Activated naive CD4-positive, alpha-beta T cell (primary cell): ENCODE measurements at places on chromosomes 16 and 17.

DNA sequence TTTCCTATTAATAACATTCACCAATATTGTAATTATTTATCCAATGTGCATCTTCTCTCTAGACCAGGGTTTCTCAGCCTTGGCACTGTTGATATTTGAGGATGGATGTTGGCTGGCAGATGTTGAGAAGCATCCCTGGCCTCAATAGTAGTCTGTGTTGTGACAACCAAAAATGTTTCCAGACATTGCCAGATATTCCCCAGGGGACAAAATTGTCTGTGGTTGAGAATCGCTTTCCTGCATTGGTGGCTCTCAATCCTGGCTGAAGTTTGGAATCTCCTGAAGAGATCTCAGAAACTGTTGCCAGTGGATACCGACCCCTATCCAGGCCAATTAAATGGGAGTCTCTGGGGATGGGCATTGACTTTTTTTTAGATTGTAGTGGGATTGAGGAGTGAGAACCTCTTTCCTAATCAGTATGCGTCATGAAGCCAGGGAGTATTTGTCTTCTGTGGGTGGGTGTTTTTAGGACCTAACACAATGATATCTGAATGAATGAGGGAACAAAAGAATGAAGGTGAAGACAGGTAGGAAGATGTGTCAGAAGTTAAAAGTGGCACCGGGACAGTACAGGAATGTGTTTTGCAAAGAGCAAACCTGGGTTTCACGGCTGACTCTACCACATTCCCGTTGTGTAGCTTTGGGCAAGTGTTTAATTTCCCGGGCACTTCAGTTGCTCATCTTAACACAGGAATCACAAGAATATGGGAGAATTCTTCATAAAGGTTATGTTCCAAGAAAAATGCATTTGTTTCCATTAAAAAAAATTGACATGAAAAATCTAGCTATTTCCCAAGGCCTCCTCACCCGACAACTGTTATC, 24.3 kb downstream of the HSD17B2 start:
- DNase-seq = no peak

DNA sequence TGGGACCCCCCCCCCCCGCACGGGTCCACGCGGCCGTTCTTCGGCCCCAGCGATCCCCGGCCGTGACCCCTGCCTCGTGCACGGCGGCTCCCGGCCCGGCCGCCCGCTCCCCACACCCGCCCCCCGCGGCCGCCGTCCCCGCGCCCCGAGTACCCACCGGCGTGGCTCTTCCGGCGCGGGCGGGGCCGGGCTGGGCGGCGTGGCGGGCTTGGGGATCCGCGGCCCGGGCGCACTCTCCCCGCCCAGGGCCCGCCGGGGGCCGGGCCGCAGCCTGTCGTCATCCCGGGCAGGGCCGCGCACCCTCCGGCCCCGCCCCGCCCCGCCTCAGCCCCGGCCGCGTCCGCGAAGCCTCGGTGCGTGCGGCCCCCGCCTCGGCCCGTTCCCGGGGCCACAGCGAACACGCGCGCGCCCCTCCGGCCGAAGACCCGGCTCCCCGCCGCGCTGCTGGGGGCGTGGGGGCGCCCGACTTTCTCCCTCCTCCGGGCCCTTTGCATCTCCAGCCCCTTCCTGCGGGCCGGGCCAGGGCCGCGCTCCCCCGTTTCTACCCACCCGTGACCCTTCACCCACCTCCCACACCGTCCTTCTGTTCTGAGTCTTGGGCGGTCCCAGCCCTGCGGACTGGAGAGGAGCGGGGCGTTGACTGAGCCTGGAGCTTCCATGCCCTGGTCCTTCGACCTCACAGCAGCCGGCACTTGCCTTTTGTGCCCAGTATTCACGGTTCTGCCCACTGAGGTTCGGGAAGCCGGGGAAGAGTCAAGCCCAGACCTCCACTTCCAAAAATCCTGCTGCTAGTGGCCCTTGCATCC, 840 bp downstream of the MYO1C start:
- DNase-seq = no peak

GRCh38 chr17:15290605-15291004, 25.5 kb upstream of the PMP22 start:
- DNase-seq = no peak

DNA sequence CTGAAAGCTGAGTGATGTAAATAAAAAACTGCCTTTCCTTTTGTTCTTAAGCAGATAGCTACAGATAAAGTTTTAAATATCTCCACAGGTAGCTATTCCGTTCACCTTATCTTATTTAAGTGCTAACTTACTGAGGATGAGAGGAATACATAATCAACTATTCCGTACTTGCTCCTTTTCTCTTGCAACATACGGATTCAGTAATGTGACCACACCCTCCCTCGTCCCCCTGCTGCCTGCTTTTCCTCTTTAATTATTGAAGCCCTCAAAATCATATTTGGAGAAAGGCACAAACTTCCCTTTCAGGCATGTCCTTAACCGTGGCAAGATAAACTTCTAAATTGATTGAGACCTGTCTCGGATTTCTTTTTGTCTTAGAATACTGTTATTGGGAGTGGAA, 101.4 kb downstream of the MAP2K4 start:
- no peak for DNase-seq

GRCh38 chr16:82755570-82756282, 129.0 kb downstream of the CDH13 start:
- DNase-seq = no peak

- DNase-seq = peak; percentile 75
Measured at GRCh38 chr17:36629252-36629847, 28.0 kb downstream of the MRM1 start.

DNA sequence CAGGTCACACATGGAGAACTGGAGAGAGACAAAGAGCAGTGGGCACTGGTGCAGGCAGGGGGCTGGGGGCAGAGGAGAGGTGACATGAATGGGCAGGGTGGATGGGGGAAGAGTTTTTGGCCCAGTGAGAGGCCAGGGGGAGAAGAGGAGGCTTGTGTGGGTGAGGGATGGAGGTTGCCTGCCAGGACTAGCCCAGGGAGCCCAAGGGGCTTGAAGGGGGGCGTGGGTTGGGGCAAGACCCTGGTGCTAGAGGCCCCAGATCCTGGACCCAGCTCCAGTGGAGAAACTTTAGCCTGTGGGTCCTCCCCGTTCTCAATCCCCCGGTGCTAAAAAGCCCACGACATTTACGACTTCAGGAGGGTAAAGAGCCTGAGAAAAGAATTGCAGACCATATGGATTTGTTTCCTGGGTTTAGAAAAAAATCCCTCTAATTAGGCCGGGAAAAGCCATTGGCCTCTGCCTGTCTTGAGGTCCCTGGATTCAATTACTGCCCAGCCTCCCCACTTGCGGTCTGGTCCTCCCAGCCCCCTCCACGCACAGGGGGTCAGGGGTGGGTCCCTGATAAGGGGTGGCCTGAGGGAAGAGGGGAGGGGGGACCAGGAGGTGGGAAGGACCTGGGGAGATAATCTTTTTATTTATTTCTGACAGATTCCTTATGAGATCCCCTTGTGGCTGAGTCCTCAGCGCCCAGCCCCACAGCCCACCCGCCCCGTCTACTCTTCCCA, 33.0 kb downstream of the NGFR start:
- no peak for DNase-seq

DNA sequence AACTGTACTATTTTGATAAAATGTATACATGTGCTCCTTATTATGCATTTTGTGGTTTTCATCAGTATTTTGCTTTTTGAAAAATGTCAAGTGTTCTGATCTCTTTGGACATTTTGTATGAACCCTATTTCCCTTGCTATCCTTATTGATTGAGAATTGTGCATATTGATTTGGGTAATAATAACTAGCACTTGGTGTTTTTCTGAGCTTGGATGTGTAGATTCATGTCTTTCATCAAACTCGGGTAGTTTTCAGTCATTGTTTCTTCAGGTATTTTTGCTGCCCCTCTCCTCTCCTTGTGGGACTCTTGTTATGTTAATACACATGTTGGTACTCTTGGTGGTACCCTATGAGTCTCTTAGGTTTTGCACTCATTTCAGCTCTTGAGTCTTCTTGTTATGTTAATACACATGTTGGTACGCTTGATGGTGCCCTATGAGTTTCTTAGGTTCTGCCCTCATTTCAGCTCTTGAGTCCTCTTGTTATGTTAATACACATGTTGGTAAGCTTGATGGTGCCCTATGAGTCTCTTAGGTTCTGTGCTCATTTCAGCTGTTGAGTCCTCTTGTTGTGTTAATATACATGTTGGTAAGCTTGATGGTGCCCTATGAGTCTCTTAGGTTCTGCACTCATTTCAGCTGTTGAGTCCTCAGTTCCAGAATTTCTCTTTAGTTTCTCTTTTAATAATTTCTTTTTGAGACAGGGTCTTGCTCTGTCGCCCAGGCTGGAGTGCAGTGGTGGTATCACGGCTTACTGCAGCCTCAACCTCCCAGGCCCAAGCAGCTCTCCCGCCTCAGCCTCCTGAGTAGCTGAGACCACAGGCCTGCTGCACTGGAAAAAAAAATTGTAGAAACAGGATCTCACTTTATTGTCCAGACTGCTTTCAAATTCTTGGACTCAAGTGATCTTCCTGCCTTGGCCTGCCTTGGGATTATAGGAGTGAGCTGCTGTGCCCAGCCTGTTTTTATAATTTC, 19.3 kb downstream of the ZNF750 start:
- DNase-seq = no peak

GRCh38 chr17:41553176-41553575, 18.7 kb downstream of the KRT9 start:
- no peak for DNase-seq

- DNase-seq = no peak
Measured at GRCh38 chr16:9778849-9779248, 403.4 kb downstream of the GRIN2A start.

DNA sequence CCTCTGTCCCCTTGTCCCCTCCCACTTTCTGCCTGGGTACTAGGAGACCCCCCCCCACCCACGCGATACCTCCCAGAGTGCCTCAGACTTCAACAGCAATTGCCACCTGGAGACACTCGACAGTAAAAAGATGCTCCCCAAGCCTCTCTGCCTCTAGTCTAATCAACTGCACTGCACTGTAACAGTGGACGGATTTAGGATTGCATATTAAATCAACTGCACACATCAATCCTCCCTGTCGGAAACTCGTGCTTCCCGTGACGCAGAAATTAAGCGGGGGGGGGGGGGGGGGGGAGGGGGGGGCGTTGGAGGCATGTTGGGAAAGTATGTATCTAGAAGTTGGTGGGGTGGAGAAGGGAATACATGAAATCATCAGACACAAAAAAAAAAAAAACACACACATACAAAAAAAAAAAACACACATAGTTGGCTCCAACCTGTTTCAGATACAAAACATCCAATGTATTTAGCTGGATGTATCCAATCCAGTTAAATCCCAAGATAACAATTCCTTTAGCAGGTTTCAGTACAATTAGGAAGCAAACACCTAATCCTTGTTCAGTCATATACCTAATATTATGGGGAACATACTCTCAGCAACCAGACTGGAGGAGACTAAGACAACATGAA, 29.7 kb downstream of the FAM222B start:
- DNase-seq = no peak

GRCh38 chr17:4008441-4009185, 44.4 kb upstream of the ATP2A3 start:
- DNase-seq = no peak

DNA sequence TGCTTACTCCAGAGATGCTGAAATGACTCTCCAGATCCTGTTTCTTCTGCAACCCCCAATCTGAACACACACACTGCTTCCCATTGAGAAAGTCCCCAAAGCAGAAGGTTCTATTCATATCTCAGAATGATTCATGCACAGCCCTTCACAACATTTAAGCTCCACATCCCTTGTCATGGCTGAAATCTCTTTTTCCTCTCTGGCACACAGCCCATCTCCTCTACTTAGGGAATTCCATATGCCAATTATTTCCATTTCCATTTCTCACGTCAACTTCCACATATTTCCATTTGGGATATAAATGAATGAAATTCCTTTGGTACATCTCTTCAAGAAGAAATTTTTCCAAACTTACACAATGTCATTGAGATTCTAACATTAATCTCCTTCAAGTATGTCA, 119.6 kb downstream of the CDH11 start:
- no peak for DNase-seq

DNA sequence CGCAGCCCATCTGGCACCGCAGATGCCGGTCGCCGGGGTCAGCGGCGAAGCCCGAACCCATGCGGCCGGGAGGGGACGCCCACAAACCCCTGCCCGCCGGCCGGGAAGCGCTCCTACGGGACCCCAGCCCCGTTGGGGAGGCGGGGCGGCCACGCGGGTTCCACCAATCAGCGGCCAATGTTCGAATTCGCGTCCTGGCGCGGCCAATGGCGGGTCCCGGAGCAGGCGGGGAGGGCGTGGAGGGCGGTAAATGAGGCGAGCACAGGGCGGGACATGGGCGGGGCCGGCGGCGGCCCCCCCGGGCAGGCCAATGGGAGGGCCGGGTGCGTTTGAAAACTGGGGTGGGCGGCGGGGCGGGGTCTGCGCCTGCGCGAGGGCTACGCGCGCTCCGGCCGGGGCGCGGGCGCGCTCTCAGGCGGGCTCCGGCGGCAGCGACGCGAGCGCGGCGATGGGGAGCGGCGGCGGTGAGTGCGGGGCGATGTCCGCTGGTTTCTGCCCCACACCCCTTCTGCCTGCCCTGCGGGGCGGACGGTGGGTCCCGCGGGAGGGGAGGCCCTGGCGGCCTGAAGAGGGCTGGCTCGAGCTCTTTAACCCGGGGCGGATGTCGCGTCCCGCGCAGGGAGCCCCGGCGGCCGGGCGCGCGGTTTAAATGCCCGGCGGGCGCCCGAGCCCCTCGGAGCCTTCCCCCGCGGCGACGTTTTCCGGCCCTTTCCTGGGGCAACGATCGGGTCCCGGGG, at the start of gene CCNF:
CCNF (plus strand) TSS at position 414 of the 737 bp plus-strand sequence; CDS start at position 449, 35 bp downstream.
- DNase-seq = peak; percentile 92

DNA sequence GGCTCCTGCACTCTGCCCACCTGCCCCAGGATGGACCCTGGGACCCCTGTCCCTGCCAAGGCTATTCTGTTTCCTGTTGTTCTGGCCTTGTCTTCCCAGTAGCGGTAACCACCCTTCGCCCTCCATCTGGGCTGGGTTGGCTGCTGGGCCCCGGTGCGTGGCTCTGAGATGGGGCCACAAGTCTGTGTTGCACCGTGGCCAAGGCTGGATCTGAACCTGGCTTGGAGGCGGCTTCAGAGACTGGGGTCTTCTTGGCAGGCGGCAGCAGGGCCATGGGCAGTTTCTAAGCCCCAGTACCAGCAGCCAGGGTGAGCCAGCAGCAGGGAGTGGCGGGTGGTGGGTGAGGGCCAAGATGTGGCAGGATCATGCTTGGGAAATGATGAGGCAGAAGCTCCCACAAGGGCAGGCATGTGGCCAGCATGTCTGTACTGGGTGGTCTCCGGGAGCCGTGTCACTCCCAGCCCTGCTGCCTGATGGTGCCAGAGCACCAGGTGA, 12.6 kb downstream of the MAP2K3 start:
- DNase-seq = no peak

DNA sequence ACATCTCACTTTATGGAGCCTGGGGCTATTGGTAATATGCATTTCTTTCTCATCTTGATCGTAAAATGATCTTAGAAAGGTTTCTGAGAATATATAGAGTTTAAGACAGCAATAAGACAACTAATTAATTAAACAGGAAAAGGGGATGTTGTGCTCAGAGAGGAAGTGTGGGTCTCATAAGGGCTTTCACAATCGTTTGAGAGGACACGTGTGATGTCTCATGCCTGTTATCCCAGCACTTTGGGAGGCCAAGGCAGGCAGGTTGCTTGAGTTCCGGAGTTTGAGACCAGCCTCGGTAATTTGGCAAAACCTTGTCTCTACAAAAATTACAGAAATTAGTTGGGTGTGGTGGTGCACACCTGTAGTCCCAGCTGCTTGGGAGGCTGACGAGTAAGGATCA, 295.6 kb downstream of the WWOX start:
- DNase-seq = no peak

GRCh38 chr17:76686538-76687297, 24.0 kb downstream of the MXRA7 start:
- no peak for DNase-seq
